ENCODE measurements at places on chromosomes 3 and 15.

DNA sequence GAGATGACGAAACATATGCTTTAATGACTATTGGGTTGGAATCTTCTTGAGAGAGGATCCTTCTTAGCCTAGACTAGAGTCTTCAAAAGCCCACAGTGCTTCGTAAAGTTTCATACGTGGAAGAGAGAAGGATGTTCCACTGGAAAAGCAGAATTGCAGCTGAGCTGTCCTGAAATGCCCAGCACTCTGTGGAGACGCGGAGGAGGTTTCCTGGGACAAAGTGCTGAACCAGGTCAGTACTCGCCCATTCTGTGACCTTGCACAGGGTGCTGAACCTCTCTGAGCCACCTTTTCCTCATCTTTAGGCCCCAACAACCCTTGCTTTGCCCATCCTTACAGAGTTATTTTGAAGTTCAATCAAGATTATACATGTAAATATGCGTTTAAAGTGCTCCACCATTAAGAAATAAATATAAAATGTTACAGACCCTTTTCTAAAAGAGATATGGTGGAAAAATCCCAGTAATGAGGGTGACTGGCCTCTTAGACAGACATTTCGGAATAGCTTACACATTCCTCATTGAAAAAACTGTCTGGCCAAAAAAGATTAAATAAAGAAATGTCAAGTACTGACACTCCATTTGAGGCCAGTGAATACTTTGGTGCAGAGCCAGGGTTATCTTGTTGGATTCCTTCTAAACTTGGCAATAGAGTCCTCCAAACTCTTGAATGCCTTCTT lies 4.2 kb upstream of the MAGEF1 start:
- no peaks in the 10 kb centered on the region for H3K27me3 ChIP-seq
- H3K36me3 ChIP-seq: no peaks in the 10 kb centered on the region
- peak overlapping the region; percentile 96 for H3K27ac ChIP-seq
- peaks cover 18% of the 10 kb centered on the region for H3K4me1 ChIP-seq
- no peak overlapping the region for H3K4me3 ChIP-seq

GRCh38 chr3:188453431-188454384 lies 299.8 kb downstream of the LPP start:
- H3K27ac ChIP-seq: no peak overlapping the region
- DNase-seq: no peak
- peaks cover 2% of the 10 kb centered on the region for H3K36me3 ChIP-seq
- H3K4me3 ChIP-seq: no peak overlapping the region

DNA sequence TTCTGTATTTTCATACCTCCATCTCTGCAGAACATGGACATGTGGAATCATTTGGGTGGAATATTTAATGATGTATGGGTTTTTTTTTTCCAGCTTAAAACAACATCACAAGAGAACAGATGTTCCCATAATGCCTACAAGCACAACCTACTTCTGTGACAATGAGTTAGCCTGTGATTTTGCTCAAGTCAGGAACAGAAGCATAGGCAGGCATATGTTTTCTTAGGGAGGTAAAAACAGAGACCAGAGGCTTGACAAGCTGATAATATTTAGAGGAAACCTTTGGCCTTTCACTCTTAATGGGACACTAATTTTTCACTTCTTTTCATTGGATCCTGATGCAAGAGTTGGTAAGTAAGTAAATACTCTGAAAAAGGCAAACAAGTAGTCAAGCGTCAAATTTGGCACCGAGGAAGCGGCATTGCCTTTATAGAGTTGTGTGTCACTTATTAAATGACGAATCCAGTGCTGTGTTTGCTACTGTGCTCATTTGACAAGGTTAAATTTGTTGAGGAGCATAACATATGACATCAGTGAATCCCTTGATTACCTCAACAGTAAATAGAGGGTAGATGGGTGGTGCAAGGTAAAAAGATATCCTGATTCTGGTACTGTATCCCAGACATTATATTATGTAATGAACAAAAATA lies 66.7 kb upstream of the RBMS3 start:
- no peaks in the 10 kb centered on the region for H3K27me3 ChIP-seq
- H3K4me1 ChIP-seq: peaks cover 3% of the 10 kb centered on the region
- no peak for DNase-seq
- no peak overlapping the region for H3K27ac ChIP-seq

DNA sequence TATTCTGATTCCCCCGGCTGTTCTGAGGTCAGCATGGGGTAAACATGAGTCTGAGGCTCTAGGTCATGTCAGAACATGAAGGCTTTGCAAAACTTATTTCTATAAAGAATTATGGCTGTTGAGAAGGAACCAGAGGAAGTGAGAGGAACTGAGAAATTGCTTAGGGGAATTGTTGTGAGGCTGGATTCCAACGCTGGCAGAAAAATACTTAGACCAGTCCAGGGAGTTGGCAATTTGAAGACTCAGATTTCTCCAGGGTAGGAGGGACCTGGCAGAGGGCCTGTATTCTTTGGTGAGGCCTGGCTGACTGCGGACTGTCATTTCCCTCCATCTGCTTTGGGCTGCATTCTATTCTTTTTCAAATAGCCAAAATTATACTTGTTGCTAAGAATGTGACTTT lies 155.5 kb downstream of the PLD1 start:
- no peaks in the 10 kb centered on the region for H3K27me3 ChIP-seq
- H3K4me3 ChIP-seq: no peak overlapping the region
- no peaks in the 10 kb centered on the region for H3K4me1 ChIP-seq
- H3K27ac ChIP-seq: no peak overlapping the region

- no peak overlapping the region for H3K4me3 ChIP-seq
- peak; percentile 12 for DNase-seq
- no peaks in the 10 kb centered on the region for H3K27me3 ChIP-seq
- no peaks in the 10 kb centered on the region for H3K36me3 ChIP-seq
- H3K4me1 ChIP-seq: peaks cover 2% of the 10 kb centered on the region
Observed at GRCh38 chr3:76523337-76523736, 516.6 kb upstream of the ROBO2 start.

DNA sequence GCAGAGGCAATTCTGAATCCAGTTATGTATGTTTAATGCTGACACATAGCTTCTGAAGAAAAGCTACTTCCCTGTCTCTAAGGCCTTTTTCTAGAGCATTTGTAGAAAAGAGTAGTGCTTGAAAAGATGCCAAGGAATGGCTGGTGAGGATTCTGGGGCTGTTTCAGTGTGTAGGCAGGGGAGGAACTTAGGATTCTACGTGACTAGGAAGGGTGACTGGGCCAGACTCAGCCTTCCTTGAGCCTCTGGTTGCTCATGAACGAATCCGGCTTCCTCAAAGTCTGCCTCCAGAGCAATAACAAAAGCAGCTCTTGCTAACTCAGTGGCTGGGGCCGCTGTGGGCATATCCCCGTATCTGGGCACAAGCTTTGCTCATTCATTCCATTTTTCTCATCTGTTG lies 104.8 kb upstream of the WNT5A start:
- H3K27ac ChIP-seq: no peak overlapping the region
- no peaks in the 10 kb centered on the region for H3K36me3 ChIP-seq
- DNase-seq: peak; percentile 38
- H3K4me1 ChIP-seq: peaks cover 7% of the 10 kb centered on the region
- H3K27me3 ChIP-seq: peaks cover 2% of the 10 kb centered on the region

- no peak overlapping the region for H3K4me3 ChIP-seq
- H3K27me3 ChIP-seq: no peaks in the 10 kb centered on the region
- no peak overlapping the region for H3K27ac ChIP-seq
- DNase-seq: no peak
- peaks cover 12% of the 10 kb centered on the region for H3K36me3 ChIP-seq
Observed at GRCh38 chr3:64167351-64167750, 57.9 kb downstream of the PRICKLE2 start.

DNA sequence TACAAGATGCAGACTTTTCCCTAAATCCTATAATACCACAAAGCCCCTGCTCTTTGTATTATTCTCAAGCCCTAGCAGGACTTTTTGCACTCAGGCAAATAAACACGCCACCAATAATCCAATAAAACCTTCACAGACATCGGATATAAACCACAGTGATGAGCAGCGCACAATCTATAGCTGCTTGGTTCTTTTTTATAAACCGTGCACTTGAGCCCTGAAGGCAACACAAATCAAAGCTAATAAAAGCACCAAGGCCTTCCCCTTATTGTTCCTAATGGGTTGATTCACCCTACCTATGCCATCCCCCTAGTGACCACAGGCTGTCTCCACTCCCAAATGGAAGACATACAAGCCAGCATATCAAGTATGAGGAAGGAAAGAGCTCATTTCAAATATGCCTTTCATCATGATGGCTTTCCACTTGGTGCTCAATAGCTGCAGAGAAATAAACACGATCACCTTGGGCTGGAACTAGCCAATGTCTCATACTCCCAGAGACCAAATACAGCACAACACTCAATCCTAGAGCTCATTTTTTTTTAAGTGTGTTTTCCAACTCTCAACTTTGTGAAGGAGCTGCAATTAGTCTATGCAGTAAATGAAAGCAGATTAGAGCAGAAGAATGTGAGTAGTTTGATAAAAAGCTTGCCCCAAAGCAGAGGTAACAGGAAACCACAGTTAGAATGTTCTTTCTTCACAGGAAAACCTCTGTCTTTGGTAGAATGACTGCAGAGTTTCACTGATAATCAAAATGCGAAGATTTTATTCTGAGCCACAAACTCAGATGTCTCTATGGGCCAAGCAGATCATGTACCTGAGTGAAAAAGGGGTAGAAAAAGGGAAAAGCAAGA lies 573.9 kb downstream of the AGBL1 start:
- no peaks in the 10 kb centered on the region for H3K36me3 ChIP-seq
- H3K4me3 ChIP-seq: no peak overlapping the region
- H3K27ac ChIP-seq: no peak overlapping the region
- H3K4me1 ChIP-seq: no peaks in the 10 kb centered on the region

GRCh38 chr3:102741105-102741504 lies 306.3 kb downstream of the ZPLD1 start:
- no peaks in the 10 kb centered on the region for H3K36me3 ChIP-seq
- H3K4me3 ChIP-seq: no peak overlapping the region
- no peak for DNase-seq

DNA sequence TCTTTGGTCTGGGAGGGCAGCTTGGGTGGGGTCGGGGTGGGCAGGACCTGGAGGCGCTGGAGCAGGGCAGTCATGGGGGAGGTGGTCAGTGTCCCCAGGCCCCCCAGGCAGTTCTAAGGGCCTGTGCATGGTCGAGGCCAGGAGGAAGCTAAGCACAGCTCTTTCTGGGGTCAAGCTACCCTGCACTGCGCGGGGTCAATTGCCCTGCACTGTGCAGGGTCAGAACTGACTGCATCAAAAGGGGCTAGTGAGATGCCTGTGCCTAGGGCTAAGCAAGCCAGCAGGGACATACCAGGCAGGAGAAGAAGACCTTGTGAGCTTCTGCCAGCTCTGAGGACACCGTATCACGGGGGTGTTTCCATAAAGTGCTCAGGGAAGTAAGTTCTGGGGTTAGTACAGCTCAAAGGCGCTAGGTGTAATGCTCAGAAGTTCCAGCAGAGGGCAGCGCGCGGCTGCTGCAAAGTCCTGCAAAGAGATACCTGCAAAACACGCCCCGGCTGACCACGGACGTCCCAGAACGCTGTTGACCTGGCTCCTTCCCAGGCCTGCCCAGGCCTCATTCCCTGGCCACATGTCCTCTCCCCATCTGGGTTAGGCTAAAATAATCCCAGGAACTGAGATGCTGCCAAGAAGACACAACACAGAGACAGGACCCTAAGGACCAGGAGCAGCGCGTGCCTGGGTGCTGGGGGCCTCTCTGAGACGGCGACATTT lies 18.8 kb upstream of the IQSEC1 start:
- H3K27ac ChIP-seq: no peak overlapping the region
- no peaks in the 10 kb centered on the region for H3K4me1 ChIP-seq
- peaks cover 23% of the 10 kb centered on the region for H3K27me3 ChIP-seq
- DNase-seq: peak; percentile 60
- H3K4me3 ChIP-seq: no peak overlapping the region

DNA sequence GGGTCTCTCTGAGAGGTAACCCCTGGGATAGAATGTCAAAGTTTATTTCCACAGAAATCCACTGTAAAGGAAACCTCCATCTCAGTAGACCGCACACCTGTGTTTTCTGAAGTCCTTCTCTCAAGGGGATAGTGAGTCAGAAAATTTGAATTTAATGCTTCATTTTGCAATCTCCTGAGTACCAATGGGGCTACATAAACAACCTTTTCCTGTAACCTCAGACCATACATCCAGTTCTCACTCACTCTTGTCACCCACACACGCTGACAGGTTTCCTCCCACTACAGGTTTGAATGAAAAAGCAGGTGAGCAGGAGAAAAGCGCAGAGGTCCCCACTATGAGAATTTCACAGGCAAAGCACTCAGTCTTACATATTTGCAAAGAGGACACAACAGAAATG lies 165.3 kb upstream of the MCTP2 start:
- no peak for DNase-seq
- H3K27ac ChIP-seq: no peak overlapping the region
- H3K4me1 ChIP-seq: no peaks in the 10 kb centered on the region
- H3K27me3 ChIP-seq: no peaks in the 10 kb centered on the region
- no peaks in the 10 kb centered on the region for H3K36me3 ChIP-seq

DNA sequence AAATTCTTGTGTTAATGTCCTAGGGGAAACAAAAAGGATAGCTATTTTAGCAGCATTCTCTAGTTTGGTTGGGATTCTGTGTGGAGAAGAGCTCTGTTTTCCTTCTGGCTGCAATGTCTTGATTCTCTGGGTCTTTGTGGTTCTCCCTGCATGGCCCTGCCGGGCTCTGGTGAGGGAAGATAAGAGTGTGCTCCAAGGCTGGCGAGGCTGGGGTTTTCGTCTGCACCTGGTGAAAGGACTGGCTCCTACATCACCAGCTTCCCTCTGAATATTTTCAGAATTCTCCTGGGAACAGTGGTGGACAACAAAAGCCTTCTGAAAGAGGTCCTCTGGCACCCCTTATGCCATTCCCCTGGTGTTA lies 38.1 kb upstream of the SFMBT1 start:
- H3K36me3 ChIP-seq: no peaks in the 10 kb centered on the region
- DNase-seq: no peak
- no peak overlapping the region for H3K4me3 ChIP-seq
- no peak overlapping the region for H3K27ac ChIP-seq
- no peaks in the 10 kb centered on the region for H3K27me3 ChIP-seq

DNA sequence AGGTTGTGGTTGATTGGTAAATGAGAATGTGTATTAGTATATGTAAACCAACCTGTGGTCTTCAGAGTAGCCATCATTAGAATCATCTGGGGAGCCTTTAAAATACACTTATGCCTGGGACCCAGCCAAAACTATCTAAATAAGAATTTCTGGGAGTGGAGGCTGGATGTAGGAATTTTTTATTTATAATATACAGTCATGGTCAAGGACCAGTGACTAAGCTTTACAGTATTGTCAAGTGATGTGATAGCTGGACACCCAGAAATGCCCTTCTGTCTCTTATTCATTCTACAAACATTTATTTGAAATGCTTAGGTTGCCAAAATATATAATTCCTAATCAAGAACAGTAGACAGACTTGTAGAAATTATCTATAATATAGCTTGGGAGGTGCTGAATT lies 132.2 kb downstream of the MBNL1 start:
- no peak overlapping the region for H3K27ac ChIP-seq
- H3K4me3 ChIP-seq: no peak overlapping the region
- peaks cover under 1% of the 10 kb centered on the region for H3K36me3 ChIP-seq
- H3K4me1 ChIP-seq: peaks cover 18% of the 10 kb centered on the region
- H3K27me3 ChIP-seq: no peaks in the 10 kb centered on the region
- peak; percentile 94 for DNase-seq

- no peaks in the 10 kb centered on the region for H3K4me1 ChIP-seq
- no peak overlapping the region for H3K27ac ChIP-seq
- DNase-seq: no peak
- H3K27me3 ChIP-seq: peaks cover 11% of the 10 kb centered on the region
- no peak overlapping the region for H3K4me3 ChIP-seq
Observed at GRCh38 chr3:38811822-38812221, 4.2 kb downstream of the SCN10A start.

GRCh38 chr3:140917772-140918171 lies 23.9 kb upstream of the SLC25A36 start:
- H3K4me3 ChIP-seq: no peak overlapping the region
- H3K4me1 ChIP-seq: no peaks in the 10 kb centered on the region
- no peak for DNase-seq
- H3K27ac ChIP-seq: no peak overlapping the region
- no peaks in the 10 kb centered on the region for H3K36me3 ChIP-seq
